Fibroblast of skin of right quadriceps (primary cell): ENCODE measurements at places on chromosomes 3 and 15.

- no peak for DNase-seq
Observed at GRCh38 chr3:113585720-113586119, 53.4 kb downstream of the SIDT1 start.

- peak; percentile 42 for DNase-seq
Observed at GRCh38 chr15:64092864-64093626, 593 bp downstream of the CIAO2A start.

- peak; percentile 3 for DNase-seq
Observed at GRCh38 chr3:133374708-133375402, 25.0 kb upstream of the BFSP2 start.

- no peak for DNase-seq
Observed at GRCh38 chr3:145518639-145519038, 642.3 kb downstream of the PLOD2 start.

DNA sequence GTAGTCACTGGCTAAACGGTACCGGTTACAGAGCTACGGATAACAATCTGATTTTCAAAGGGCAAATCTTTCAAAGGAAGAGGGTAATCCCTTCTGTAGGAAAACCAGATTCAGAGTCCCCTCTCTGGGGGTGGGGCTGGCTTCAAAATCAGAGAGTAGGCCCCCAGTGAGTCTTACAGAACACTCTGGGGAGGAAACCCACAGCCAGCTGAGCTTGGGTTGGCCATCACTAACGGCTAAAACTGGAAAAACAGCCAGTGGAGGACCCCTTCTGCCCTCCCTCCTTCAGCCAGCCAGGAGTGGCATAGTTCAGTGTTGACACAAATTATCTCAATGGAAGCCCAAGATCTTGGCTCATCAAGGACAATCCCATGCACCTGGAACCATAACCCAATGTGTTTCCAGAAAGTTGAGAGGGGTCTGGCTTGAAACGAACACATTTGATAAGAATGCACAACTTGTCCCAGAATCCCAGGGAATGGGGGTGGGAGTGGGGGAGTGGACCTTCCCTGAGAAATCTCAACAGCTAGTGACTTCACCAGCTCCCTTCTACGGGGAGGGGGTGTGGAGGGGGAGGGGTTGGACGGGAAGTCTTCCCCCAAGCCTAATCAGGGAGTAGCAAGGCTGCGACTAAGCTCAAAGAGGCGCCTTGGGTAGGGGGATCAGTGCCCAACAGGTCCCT lies 1.0 kb downstream of the RASL12 start:
- DNase-seq: no peak

- DNase-seq: no peak
Observed at GRCh38 chr3:32282578-32283154, 44.2 kb downstream of the CMTM8 start.

- no peak for DNase-seq
Observed at GRCh38 chr3:61117045-61117898, 134.0 kb downstream of the FHIT start.

DNA sequence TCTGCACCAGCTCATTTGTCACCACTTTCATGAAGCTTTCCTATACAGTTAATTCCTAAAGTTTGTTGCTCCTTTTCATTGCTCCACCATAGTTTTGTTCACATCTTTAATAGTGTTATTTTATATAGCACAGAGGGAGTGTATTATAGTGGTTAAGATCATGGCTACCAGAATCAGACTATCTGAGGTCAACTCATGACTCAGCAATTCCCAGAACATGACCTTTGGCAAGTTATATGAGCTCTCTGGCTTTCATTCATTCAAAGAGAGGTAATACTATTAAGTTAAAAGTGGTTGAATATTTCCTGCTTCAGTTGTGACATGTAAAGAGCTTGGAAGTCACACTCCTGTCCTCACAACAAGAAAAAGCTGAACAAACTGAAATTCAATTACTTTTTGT lies 1073.5 kb downstream of the NAALADL2 start:
- peak; percentile 6 for DNase-seq

DNA sequence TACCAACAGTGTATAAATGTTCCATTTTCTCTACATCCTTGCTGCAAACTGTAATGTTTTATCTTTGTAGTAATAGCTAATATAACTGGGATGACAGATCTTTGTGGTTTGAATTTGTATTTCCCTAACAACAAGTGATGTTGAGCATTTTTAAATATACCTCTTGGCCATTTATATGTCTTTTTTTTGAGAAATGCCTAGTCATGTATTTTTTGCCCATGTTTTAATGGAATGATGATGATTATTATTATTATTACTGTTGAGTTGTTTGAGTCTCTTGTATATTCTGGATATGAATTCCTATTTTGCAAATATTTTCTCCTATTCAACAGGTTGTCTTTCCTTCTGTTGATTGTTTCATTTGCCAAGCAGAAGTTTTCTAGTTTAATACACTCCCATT lies 654.9 kb downstream of the ZPLD1 start:
- no peak for DNase-seq

- DNase-seq: peak; percentile 71
Observed at GRCh38 chr3:169811631-169812331, 889 bp upstream of the LRRIQ4 start.

DNA sequence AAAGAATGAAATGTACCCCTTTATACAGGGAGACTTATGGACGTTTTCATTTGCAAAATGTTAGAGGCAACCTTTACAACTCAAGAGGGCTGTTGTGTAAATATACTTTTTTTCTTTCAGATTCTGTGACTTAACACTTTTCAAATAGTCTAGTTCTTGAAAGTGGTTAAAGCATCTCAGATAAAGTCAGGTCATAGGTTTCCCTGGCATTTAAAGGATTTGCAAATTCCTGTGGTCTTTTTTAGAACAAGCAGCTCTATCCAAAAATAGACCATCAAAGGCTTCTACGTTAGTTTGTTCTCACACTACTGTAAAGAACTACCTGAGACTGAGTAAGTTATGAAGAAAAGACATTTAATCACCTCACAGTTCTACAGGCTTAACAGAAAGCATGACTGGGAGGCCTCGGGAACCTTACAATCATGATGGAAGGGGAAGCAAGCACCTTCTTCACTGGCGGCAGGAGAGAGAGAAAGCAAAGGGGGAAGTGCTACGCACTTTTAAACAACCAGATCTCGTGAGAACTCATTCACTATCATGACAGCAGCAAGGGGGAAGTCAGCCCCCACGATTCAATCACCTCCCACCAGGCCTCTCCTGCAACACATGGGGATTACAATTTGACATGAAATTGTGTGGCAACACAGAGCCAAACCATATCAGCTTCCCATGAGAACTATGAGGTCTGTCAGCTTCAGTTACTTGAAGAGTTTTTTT lies 23.3 kb upstream of the GABRR3 start:
- DNase-seq: no peak

GRCh38 chr15:25674913-25675312 lies 188.2 kb downstream of the ATP10A start:
- DNase-seq: no peak

GRCh38 chr15:95922431-95922830 lies 408.1 kb upstream of the NR2F2 start:
- DNase-seq: no peak

GRCh38 chr15:100250176-100250800 lies 91.5 kb downstream of the ADAMTS17 start:
- no peak for DNase-seq

DNA sequence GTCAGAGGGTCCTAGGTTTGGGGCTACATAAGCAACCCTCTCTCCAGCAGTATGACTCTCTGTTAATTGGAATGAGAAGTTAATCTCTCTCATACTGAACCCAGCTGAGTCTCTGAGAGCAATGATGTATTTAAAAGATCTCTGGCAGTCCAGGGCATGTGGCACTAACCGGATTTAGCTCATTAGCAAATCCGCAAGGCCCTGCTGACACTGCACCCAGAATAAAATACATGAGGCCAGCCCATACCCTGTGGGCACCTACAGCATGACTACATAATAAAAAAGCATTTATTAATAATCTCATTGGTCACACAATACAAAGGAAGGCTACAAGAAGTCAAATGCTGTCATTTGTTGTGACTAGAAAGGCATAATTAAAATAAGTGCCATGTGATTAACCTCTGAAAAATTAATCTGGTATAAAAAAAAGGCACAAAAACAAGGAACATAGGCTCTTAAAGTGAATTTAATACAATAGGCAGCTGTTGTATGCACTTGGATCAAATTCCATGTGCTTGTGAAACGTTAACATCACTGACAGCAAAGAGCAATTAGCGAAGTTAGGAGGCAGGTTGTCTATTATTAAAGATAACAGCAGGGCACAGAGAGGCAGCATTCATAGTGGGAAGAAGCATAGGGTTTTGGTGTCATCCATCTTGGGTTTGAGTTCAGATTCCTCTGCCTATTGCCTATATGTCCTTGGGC lies 381.2 kb downstream of the WDR72 start:
- no peak for DNase-seq

- peak; percentile 45 for DNase-seq
Observed at GRCh38 chr3:109265295-109265694, 51.0 kb downstream of the DPPA2 start.

DNA sequence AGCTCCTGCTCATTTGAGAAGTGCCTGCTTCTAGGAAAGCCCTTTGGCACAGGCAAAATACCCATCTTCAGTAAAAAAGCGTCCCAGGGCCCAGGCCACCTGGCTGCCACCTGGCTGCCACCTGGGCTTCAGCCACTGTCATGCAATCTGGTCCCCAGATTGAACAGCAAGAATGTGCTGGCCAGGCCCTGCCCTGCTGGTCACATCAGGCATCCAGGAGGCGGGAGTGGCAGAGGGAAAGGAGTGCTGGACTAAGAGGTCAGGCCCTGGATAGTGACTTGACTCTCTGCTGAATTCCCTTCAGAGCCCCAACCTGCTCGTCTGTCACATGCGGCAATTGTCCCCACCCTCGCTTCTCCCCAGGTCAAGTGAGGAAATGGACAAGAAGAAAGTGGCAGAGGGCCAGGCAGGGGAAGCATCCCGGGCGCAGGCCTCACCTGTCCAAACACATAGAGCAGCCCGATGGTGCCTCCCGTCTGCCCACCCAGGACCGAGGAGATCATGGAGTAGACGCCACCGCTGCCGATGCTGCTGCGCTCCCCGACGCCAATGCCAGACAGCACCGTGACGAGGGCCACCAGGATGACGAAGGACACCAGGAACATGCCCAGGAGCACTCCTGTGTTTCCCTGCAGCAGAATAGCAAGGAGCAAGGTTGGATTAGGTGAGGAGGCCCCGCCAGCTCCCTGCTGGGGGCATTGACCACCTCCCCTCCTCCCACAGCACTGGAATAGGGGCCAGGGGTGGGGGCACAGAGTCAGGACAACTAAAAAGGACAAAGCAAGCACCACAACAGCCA lies 25.5 kb downstream of the SLC12A8 start:
- DNase-seq: no peak

DNA sequence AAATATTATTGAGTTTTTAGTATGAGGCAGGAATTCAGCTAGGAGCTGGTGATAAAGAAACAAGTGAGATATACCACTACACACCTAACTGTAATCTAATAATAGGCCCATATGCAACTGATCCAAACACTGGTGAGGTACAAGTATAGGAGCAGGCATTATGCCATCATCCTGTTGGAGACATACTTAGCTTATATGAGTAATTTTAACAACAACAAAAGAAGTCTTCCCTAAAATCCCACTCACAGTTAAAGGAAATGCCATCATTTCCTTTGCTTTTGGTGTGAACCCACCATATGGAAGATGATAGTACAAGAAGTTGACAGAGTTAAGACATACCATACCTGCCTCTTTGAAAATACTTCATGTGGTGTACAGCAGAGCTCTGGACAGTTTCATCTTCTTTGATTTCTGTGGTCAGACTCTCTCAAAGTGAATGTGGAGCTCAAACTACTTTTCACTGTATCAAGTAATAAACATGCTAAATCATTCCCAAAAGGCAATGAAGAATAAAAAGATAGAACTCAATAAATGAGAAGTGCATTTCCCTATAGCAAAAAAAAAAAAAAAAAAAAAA lies 85.5 kb downstream of the CD200R1L start:
- peak; percentile 74 for DNase-seq

DNA sequence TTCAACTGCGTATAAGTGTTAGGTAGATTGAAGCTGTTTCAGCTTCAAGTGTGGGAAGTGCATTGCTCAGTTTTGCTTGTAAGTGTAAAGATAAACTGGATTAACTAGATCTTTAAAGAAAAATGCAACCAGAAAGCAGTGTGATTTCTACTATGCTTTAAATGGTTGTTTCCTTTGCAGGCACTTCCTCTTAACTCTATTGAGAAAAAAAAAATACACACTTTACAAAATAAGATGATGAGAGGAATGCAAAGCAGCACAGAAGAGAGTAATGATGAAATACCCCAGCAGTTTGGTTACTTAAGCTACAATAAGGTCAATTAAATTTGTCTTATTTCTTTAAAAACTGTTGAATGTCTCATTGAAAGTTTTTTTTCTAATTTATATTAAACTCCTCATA lies 40.8 kb downstream of the DPH6 start:
- DNase-seq: peak; percentile 17

GRCh38 chr3:169648451-169648850 lies 15.1 kb downstream of the MECOM start:
- no peak for DNase-seq

DNA sequence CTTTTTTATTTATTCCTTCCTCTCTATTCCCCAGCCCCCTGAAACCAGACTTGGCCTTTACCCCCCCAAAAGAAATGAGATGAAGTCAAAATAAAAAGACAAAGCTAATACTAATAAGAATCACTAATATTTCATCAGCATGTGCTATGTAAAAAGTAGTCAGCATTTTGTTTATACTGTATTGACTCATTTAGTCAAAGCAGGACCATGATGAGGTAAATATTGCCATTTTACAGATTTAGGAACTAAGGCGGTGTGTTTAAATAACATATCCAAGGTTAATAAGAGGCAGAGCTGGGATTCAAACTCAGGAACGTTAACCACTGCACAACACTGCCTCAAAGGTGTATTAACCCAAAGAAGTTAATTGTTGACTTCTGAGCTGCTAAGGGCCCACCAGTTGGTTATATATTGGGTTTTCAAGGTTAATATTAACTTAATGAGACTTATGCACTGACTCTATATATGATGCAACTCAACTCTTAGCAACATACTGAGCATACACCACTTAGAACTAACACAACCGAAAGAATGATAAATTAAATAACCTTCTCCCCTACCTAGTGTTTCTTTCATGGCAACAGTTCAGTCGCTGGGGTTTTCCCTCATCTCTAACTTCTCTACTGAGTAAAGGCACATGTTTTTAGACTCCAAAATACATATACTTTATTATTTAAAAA lies 34.7 kb downstream of the FOXP1 start:
- no peak for DNase-seq

GRCh38 chr3:94904156-94904674 lies 841.4 kb downstream of the NSUN3 start:
- no peak for DNase-seq
